ENCODE measurements at places on chromosomes 16 and 17.

DNA sequence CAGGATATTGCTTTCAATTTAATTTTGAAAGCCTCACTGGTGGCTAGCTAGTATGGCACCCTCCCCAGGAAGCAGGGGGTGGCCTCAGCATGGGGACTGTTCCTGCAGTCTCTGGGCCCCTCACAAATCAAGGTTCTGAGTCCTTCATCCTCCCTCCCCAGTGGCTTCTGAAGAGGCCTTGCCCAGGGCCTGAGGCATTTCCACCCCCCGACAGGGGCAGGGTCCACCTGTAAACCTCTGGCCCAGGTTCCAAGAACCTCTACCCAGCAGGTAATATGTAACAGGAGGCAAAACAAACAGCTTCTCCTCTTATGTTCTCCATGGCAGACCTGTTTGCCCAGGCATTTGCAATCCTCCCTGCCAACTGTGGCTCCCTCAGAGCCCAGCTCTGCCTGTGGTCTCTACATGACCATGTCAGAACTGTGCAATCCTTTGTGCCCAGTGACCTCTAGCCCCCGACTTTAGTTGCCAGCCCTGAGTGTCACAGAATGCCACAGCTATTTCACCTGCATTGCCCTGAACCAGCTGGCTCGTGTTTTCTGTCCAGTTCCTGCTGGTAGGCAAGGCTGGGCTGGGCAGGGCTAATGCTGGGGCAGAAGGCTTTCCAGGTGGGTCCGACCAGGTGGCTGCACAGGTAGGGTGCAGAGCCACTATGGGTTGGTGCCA lies 14.3 kb downstream of the ACSF2 start:
- DNase-seq = no peak

DNA sequence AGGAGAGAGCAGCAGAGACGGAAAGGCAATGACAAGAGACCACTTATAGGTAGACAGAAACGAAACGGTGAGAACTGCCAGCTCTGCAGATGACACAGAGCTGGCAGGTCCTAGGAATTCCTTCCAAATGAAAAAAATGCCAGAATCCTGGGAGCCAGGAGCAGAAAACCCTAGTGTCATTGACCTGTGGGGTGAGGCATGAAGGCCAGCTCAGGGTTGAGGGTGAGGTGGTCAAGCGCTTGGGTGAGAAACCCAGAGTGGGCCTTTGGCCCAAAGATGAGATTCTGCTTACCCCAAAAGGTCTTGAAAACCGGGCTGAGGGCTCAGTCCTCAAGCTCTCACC lies 9.2 kb downstream of the HIC1 start:
- no peak for DNase-seq

DNA sequence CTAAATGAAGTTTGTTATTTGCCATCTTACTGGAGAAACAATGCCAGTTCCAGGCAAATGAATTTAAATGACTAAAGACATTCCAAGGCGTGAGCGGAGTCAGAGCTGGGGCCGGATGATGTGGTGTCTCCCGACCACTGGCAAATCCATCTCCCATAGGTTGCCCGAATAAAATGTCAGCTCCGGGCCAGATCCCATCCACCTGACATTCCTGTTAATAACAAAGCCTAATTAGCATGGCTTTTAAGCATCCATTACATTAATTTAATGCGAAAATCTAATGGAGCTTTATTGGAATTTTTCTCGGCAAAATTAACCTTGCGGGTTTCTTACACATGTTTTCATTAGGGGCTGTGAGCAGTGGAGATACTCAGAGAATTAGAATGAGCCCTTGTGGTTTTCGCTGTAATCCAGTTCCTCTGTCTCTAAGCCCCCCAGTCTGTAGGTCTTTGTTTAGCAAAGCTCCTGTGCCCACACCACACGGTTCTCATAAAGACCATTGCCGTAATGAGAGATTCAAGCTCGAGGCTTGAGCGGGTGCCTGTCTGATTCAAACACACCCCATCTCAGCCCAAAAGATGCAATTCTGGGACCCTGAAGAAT lies 123.3 kb downstream of the CCT6B start:
- DNase-seq = no peak

DNA sequence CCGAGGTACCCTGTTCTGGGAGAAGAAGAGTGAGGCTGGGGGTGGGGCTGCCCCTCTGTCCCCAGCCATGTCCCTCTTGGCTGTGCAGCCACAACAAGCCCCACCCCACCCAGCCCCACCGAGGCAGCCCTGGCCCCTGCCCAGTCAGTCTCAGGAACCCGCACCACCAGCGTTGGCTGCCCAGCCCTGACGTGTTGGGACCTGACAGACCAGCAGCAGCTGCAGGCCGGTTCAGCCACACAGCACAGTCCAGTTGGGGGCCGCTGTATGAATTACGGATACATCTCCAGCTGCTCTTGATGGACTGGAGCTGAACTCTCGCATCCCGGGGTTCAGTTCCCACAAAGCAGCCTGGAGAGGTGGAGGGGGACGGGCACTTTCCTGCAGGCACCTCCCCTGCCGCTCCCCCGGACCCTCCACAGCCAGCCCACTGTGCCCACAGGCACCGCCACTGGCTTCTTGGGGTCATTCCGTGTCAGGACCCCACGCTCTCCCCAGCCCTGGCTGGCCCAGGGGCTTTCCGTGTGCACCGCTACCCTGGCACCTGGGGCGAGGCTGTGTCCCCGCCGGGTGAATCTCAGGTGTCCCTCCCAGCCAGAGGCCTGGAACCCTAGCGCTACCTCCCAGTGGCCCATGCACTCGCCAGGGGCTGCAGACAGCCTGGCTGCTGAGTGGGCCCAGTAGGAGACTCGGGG lies 7.1 kb downstream of the CDH15 start:
- no peak for DNase-seq

GRCh38 chr17:38922538-38923297 lies 2.7 kb upstream of the LASP1NB start:
- peak; percentile 83 for DNase-seq

GRCh38 chr17:8713878-8714277 lies 30.8 kb downstream of the CCDC42 start:
- DNase-seq = no peak

GRCh38 chr17:76139801-76140660 lies 1.0 kb downstream of the FOXJ1 start:
- DNase-seq = peak; percentile 53
